ENCODE measurements at places on chromosomes 1 and 21.

DNA sequence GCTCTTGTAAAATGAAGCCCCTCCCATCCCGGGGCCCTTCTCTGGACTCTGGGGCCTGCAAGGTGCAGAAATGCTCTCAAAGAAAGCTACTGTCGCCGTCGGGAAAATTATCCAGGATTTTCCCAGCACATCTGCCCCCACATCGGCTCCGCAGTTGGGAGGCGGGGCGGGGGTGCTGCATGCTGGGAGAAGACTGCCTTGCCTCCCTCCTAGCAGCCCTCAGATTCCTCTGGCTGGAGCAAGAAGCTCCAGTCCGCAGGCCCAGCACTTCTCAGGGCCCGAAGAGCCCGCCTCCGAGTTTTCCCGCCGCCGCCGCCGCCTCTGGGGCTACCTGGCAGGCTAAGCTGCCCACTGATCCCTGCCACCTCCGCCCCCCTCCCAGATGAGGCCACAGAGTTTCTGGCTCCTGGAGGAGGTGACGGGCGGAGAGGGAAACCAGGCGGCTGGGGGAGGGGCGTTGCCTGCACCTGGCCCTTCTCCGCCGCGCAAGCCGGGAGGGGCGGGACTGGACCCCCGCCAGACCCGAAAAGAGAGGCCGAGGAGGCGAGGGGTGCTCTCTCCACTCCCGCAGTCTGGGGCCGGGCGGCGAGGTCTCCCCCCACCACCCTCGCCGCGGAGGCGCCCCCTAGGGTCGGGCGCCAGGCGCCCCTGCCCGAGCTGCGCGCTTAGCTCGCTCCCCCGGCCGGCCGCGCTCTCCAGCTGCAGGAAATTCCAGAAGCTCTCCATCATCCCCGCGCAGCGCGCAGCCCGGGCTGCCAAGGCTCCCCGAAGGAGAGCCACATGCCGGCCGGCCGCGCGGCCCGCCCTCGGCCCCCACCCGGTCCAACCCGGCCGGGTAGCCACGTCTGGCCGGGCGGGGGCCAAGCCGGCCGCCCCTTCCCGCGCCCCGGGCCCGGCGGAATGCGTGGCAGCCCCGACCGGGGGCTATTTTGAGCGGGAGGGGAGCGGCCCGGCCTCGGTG is 28.8 kb downstream of the AHDC1 start:
- DNase-seq, result no peak

DNA sequence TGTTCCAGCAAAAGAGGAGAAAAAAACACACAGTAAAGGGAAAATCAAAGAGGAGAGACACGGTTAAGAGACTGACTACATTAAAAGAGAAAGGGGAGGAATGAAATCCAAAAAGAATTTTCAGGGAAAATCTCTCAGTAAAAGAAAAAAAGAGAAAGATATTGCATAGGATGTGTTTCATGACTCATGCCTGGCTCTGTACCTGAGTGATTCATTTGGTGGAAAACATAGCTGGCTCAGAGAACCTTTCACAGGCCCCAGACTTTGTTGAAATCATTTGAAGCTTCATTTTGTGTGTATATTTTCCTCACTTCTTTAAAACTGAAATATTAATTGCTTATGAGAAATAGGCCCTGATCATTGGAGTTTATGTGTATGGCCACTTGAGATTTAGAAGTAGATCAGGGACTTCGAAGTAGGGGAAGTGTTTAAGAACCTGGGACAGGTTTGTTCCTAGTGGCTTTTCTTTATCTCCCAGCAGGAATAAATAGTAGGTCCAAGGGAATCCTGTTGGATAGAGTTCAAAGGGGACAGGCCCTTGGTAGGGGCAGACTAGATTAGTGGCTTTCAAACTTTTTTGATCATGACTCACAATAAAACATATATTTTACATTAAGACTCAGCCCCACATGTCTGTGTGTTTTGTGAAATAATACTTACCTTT is 239.1 kb upstream of the SGIP1 start:
- no peak for DNase-seq

DNA sequence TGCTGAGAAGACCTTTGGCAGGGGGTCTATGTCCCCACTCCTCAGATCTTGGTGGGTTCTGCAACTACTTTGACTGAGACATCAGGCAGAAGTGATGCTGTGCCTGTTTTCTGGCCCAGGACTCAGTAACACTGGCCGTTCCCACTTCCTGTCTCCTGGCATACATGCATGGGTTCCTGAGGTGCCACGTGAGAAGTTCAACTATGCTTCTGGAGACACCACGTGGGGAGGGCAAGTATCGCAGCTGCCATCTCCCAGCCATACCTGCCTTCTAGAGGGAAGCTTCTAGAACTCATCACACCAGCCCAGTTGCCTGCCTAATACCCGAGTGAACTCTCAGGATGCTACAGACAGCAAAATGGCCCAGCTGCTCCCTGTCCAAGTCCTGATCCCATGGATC is 65.8 kb downstream of the TRABD2B start:
- DNase-seq, result no peak

- no peak for DNase-seq
Measured at GRCh38 chr1:97424209-97424608, 496.6 kb downstream of the DPYD start.

DNA sequence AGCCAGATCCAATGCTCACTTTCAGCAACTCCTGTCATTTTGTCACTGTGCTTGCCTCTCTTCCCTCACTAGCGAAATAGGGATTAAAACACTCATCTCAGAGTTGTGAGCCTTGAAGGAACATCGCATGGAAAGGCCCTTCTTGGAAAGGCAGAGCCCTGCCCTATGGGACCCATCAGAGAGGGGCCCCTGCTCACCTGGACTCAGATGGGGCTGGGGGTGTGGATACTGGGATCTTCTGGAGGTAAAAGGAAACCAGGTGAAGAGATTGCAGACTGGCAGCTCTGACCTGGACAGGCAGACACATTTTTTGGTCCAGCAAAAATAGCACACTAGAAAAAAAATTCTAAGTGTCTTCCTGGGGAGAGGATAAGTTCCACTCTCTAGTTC is 54.2 kb upstream of the EPS8L3 start:
- no peak for DNase-seq

DNA sequence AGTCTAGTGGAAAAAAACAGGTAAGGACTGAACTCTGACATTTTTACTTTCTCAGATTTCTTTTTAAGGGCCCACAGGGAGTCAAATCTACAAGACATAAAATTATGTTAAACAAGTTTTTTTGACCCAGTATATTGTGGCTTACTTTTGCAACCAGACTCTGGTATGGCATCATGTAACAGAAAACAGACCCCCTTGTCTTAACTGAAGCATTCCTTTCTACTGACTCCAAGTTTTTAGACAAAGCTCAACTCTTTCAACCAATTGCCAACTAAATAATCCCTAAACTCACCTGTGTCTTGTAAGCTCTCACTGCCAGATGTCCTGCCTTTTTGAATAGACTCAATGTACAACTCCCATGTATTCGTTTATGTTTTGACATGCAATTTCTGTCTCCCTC is 64.3 kb downstream of the FASLG start:
- no peak for DNase-seq

DNA sequence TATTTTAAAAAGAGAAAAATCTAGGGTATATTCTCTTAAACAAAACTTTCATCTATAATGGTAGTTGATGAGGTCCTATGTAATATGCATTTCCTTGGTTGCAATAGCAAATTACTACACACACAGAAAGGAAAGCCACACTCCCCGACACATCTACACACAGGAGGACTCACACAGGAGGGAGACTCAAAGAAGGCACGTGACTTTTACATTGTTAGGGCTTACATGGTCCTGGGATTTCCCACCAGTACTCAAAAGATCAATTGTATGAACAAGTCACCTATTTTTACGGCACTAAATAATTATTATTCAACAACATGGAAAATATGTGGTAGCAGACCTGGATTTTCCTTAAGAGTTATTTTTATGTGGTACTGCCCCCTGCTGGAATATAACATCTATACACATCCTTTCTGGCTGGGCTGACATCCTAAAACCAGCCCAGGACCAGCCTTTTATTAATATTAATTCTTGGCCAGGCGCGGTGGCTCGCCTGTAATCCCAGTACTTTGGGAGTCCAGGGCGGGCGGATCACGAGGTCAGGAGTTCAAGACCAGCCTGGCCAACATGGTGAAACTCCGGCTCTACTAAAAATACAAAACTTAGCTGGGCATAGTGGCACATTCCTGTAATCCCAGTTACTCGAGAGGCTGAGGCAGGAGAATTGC is 33.9 kb upstream of the LGALS8 start:
- DNase-seq, result no peak

- no peak for DNase-seq
Measured at GRCh38 chr1:115336741-115337140, 1.3 kb downstream of the NGF start.

- DNase-seq, result no peak
Measured at GRCh38 chr1:68511254-68511653, 14.4 kb upstream of the DEPDC1 start.

DNA sequence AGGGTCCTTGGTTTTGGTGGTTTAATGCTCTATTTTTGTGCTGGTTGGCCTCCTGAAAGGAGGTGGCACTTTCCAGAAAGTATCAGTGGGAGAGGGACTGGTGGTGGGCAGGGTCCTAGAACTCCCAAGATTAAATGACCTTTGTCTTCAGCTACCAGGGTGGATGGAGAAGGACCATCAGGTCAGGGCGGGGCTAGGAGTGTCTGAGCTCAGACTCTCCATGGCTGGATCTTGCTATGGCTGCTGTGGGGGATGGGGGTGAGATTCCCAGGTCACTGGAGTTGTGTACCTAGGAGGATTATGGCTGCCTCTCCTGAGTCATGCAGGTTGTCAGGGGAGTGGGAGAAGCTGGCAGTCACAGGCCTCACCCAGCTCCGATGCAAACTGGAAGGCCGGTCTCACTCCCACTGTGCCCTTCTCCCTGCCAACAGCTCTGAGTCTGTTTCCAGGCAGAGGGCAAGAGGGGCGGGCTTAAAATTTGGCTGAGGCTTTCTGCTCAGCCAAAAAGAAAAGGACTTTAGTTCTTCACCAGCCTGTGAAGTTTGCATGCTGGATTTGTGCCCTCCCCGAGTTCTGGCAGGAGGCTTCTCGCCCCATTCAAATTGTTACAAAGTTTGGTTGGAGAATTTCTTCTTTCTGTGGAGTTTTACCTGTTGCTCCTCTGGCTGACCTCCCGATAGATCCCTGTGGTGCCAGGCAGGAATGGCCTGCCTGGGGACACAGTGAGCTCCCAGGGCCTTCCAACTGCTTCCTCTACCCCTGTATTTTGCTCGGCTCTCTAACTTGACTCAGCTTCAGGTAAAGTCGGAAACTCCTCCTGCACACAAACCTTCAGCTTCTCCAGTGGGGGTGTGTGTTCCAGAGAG is 13.1 kb upstream of the KYAT3 start:
- no peak for DNase-seq

DNA sequence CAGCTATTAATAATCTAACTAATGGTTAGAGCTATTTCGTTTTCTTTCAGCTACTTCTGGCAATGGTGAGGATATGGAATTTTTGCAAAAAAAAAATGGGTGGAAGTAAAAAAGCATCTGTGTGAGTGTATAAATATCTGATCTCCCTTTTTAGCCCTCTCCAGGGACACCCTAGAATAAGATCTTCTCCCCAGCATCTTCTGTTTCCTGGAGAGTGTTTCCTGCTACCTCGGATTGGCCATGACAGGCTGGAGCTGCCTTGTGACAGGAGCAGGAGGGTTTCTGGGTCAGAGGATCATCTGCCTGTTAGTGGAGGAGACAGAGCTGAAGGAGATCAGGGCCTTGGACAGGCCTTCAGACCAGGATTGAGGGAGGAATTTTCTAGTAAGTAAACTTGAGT is 23.8 kb downstream of the HSD3B2 start:
- DNase-seq, result no peak

DNA sequence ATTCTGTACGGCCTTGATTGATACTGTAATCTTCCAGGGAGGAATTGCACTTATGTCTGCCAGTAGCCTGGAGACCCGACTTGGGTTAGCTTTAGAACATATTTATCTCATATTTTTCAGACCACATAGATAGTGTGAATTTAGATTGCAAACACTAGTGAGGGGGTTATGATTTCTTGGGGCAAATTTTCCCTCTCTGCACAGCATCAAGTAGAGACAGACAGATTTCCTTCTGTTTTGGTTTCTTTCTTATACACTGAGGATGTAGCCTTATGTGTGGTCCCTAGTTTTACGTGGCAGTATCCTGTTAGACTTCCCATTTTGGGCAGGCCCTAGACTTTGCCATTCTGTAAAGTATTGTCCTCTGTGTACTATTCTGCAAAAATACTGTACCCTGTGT is 29.0 kb downstream of the SOAT1 start:
- DNase-seq, result no peak

- no peak for DNase-seq
Measured at GRCh38 chr1:226684026-226684425, 55.1 kb downstream of the ITPKB start.

GRCh38 chr21:44390886-44391285 is 37.5 kb downstream of the TRPM2 start:
- DNase-seq, result no peak

GRCh38 chr21:36723371-36723881 is 24.5 kb downstream of the SIM2 start:
- DNase-seq, result no peak

- DNase-seq, result peak; percentile 62
Measured at GRCh38 chr1:234139966-234140365, 233.3 kb upstream of the COA6 start.

DNA sequence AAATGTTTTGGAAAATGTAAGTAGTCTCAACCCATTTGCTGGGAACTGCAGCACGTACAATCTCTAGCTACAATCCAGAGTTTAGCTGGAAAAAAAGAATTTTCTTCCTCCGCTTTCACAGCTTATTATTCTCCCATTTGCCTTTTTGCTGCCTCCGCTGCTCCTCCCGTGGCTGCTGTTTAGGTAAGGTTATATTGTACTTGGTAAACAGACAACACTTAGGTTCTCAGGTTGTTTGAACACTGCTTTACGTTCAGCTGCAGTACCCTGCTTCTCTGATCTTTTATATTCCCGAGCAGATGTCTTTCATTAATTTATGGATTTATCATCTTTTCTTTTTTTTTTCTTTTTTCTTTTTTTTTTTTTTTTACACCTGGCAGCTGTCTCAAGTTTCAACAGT is 14.3 kb downstream of the PROX1 start:
- DNase-seq, result no peak

DNA sequence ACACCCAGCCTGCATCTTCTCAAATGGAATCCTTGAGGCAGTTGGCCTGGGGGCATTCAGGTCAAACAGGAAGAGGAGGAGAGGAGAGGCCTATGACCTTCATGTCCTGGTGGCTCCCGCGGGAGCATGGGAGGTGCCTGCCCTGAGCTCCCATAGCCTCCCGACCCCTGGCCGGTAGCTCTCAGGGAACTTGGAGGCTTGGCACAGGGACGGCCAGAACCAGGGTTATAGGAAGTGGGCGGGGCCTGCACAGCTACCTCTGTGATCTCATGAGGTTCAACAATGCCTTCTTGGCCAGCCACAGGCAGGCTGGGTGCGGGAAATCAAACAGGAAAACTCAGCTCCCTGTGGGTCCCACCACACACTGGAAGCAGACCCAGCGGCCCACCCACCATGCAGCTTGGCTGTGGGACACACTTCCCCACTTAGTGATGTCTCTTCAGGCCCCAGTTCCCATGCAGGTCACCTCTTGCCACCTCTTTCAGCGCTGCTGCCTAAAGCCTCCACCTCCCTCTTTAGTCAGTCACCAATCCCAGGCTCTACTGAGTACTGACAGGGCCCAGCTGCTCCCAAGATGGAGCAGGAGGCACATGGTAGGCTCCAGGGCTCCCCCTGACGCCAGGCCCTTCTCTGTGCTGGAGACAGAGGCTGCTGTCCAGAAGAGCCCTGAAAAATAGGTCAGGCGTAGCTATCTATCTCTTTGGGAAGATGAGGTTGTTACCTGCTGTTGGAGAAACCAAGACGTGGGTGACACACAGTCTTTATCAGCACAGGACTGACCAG is at the start of gene SLFNL1:
TSS of gene SLFNL1 (minus strand) at position 200 of the 783 bp plus-strand sequence. CDS start 1,065 bp downstream, outside the sequence.
- no peak for DNase-seq

GRCh38 chr1:37438037-37438868 is 36.1 kb upstream of the ZC3H12A start:
- no peak for DNase-seq
